ENCODE measurements at places on chromosomes 7 and 10. TPM values are rescaled to one million over a fixed set of nuclear protein-coding genes. Genes with fewer than 3 reads are reported as not detected.

Gene CHCHD3
- polyA plus RNA-seq, result 89.7 TPM

Gene DDC
- 79.5 TPM for polyA plus RNA-seq

Gene LRRC61
- polyA plus RNA-seq, result 33.8 TPM

Gene LEP
- polyA plus RNA-seq, result 0.24 TPM

Gene ADAM8
- 1.3 TPM for polyA plus RNA-seq

Gene SPDYE11
- 1.0 TPM for polyA plus RNA-seq

DNA sequence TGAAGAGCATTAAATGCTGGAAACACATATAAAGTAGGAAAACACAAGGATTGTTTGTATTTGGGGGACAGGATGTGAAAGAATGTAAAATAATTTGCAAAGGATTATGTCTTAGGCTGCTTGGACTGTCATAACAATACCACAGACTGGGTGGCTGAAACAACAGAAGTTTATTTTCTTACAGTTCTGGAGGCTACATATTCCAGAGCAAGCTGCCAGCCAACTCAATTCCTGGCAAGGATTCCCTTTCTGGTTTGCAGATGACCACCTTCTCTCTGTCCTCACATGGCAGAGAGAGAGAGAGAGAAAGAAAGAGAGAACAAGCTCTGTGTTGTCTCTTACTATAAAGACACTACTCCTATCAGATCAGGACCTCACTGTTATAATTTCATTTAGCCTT lies 8.8 kb upstream of the LAMB4 start:
- no peak for DNase-seq

GRCh38 chr7:94398841-94399240 lies 4.1 kb downstream of the COL1A2 start:
- DNase-seq, result no peak

- no peak for DNase-seq
Observed at GRCh38 chr10:60426425-60426824, 36.8 kb upstream of the ANK3 start.

- DNase-seq, result no peak
Observed at GRCh38 chr10:88901206-88901983, 21.4 kb downstream of the STAMBPL1 start.

DNA sequence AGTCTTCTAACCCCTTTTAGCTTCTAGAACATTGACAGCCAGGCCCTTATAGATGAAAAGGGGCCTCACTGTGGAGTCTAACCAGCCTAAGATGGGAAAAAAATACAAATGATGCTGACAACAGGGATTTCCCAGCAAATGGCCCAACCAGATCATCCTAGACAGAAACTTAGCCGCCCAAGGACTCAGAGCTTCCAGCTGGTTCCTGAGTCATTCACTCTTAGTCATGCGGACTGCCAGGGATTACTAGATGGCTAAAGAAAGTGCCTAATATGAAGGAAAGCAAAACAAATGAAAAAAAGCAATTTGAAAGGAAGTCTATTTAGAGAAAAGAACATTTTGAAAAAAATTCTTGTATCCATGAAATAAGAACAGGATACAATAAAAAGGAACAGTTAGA lies 23.7 kb downstream of the TSPAN14 start:
- no peak for DNase-seq

DNA sequence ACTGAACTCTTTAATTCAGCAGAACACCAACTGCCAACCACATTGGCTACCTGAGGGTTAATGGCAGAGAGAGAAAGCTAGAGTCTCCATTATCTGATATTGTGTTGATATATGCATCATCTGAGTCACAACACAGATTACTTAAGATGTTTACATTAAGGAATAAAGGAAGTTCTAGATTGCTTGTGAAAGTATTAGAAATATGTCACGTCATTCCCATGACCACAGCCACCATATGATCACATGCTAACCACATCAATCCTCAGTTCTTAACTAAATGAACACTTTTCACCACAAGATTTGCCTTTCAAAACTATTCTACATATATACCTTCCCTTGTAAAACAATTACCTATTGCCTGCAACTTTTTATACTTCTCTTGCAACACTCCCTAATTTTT lies 337.9 kb downstream of the FGFR2 start:
- DNase-seq, result no peak

DNA sequence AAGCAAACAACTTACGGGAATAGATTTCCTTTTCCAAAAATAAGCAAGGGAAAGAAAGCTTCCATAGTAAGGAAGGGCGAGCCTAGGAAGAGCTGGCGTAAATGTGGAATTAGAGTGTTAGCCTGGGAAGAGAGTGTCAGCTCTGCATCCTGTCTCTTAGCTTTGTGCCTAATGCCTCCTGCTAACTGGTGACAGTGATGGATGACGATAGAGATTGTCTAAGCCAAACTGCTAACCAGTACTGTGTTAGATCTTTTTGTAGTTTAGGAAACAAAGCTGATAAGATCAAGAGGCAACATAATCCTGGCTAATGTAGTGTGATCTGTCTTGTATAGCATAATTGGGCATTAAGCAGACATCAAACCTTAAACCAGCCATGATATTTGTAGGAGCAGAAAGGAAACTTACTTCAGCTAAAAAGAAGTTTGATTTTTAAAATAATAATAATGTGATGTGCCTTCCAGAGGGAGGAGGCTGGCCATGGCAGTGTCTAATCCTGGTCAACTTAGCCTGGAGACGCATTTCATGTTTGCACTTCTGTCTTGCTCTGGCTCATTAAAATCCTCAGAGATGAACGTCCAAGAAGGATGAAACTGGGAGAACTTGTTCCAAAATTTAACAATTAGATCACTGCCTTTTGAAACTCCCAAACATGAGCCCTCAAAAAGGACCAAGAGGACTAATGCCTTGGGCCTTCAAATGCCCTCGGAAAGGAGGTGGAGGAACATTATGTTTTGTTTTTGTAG lies 85.1 kb downstream of the FAM204A start:
- DNase-seq, result no peak

DNA sequence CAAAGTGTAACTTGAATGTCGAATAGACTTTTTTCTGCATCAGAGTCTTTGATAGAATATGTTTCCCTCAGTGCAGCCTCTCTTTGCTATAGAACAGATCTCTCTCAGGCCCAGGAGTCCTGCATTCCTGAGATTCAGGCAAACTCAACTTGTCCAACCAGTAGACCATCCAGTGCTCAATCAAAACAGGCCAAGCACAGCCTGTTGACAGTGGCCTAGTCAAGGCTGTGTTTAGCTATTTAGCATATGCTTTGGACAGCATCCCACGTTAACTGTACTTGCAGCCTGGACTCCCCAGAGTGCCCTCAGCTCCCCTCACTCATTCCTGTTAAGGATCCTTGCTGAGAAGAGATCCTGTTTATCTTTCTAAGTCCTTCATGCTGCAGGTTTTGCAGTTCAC lies 16.3 kb downstream of the OR6V1 start:
- DNase-seq, result no peak

DNA sequence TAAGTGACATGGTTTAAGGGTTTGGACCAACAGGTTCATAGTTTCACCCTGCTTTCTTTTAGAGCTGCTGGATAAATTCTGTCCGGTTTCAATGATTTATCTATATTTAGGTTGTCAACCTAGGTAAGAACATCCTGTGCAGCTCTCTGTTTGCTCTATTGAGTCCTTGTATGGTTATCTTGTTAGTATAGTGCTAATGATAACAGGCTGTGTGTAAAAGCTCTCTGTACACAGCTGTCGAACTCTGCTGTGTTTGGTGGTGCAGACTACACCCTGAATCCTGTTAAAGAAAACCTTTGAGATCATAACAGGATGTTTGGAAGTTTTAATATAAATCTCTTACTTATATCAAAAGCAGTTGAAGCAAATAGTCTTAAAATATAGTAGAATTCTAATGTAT lies 219.2 kb downstream of the SDK1 start:
- DNase-seq, result no peak

- no peak for DNase-seq
Observed at GRCh38 chr10:131363416-131363815, 51.9 kb upstream of the TCERG1L start.

DNA sequence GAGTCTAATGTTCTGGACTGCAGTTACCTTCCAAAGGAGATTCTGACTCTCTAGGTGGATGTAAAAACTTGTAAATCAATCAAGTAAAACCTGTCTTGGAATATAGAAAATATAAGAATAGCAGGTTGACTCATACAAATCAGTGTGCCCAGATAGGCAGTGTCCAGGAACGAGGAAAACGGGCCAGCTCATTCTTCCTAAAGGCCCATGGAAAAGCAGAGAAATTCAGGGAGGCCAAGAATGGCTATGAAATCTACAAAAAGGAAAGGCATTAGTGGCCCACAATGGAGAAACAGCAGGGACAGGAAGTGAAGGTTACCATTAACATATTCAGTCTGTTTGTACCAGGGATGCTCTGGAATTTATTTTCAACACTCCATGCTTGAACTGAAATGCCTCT lies 14.9 kb downstream of the GLI3 start:
- no peak for DNase-seq

DNA sequence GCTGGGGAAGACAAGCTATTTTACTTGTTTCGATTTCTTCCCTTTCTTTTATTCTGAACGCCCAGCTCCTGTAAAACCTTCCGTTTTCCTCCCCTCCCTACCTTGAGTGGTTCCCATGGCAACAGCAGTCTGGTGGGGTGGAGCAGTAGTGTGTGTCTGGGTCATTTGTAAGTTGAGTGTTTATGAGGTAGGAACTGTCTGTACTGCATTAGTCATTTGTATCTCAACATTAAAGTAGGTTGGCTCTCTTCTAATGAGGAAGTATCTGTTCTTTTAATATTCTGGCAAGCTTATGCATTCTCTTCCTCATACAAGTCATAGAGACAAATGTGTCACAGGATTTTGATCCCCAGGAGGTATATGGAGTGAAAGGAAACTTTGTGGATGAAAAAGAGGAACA lies 85.3 kb upstream of the CCDC6 start:
- DNase-seq, result no peak

GRCh38 chr7:15554744-15555143 lies 7.1 kb downstream of the AGMO start:
- no peak for DNase-seq

- DNase-seq, result no peak
Observed at GRCh38 chr10:126576336-126576735, 94.2 kb downstream of the C10orf90 start.

GRCh38 chr7:40822861-40823260 lies 688.1 kb downstream of the SUGCT start:
- DNase-seq, result no peak

GRCh38 chr7:97835296-97836138 lies 36.7 kb downstream of the ASNS start:
- DNase-seq, result peak; percentile 28

DNA sequence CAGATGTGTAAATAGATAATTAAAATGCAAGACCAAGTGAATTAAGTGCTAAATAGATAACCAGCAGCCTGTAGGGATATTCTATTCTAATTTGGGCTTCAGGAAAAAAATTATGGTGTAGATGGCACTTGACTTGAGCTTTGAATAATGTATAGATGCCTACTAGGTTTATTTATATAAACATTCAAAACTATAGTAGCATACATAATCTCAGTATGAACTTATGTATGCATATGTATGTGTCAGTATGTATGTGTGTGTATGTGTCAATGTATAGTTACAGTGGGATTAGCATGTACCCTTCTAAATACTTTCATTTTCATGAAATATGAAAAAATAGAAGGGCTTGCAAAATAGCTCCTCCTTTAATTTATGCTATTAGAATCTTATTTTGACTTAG lies 207.3 kb upstream of the PPP1R3A start:
- no peak for DNase-seq

DNA sequence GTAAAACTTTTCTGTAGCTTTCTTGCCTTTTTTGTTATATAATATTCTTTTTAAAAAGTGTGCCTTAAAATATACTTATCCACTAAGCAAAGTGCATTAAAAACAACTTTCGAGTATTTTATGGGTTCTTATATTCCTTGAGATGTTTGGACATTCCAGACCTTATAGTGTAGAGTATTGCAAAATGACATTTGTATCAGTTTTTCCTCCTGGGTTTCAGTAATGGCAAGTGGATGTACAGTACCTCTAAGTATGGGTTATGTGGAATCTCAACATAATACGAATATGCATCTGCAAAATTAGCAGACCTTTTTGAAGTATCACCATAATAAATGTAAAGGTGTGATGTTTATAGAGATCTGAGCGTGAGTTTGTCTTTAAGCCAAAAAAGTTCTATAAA lies 2.7 kb downstream of the CDK13 start:
- no peak for DNase-seq

All from left renal cortex interstitium (tissue), 4 donors.